ENCODE measurements at places on chromosomes 12 and 14. TPM values are rescaled to one million over a fixed set of nuclear protein-coding genes. Genes with fewer than 3 reads are reported as not detected.
A peak's percentile ranks its signal among the peaks of the same experiment; 100 is the strongest.

KRT8 gene
- total RNA-seq = 111 TPM

DNA sequence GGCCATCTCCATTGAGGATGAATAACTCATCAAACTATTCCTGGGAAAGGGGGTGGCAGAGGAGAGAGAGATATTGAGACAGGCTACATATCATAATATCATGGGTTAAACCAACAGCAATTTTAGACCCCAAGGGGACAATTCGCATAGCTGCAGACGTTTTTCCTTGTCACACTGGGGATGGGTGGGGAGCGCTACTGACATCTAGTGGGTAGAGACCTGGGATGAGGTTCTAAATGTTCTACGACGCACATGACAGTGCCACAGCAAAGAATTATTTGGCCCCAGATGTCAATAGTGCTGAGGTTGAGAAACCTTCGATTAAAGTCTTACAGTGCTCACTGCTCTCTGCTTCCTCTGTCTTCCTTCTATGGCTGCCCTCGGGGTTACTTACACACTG is 425.6 kb downstream of the NRXN3 start:
- no peak for DNase-seq

DNA sequence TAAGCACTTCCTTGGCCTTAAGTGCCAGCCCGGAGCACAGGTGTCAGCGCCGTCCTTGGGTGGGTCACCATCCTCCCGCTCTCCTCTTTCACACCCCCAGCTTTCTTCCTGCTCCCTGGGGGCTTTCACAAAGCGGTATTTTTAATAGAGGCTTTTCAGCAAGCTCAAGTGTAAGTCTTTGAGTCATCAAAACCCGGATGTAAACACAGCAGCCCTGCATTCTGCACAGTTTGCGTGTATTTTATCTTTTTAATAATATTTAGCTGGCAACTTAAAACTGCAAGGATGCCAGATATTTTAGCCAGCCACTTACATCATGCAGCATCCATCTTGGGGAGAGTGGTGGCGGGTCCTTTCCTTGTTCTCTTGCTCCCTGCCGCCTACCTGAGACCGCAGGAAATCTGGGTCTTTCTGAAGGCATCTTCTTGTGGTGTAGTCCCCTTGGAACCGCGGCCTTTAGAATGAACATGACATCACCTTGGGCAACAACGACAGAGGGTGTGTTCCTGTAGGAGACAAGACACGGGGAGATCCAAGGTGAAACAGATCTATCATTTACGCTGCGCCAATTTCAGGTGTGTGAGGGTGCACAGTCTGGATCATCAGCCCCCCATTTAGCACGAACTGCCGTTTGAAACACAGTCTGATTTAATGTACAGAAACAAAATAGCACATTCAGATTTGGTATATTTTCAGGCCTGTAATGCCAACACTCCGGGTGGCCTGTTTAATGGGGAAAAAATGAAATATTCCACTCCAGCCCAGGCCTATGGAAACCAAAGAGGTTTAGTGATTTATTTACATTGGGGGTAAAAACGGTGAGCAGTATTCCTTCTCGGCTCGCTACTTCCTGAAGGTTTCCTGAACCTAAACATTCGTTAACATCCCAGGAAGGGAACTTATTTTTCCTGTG is 12.5 kb upstream of the IRF2BPL start:
- peak; percentile 83 for DNase-seq

- no peak for DNase-seq
Observed at GRCh38 chr12:44184499-44185206, 348.8 kb downstream of the TMEM117 start.

GRCh38 chr14:52154992-52155650 is 86.3 kb upstream of the NID2 start:
- DNase-seq = no peak
